IPS DF 6.9 (cell line): ENCODE measurements at places on chromosomes 2 and 18.

GRCh38 chr2:187951470-187952218, 340.0 kb upstream of the GULP1 start:
- DNase-seq = no peak

DNA sequence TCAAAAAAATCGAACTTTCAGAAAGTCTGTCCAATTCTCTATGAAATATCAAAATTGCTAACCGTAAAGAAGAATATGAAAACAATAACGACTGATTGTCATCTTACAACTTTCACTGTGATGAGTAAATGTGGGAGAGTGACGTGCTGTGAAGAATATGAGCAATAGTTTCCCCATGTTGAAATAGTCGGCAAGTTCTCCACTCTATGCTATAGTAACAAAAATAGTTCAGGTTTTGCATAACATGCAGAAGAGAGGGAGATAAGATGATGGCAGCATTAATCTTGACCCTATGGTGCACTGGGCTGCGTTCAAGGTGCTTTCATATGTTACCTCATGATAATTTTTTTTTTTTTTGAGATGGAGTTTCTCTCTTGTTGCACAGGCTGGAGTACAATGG, 196.8 kb upstream of the CYRIA start:
- no peak for DNase-seq

- DNase-seq = no peak
Observed at GRCh38 chr2:35931115-35931514, 424.5 kb upstream of the CRIM1 start.

GRCh38 chr2:8451273-8451672, 230.6 kb upstream of the ID2 start:
- no peak for DNase-seq

- DNase-seq = no peak
Observed at GRCh38 chr2:240911641-240912265, 5.6 kb downstream of the CROCC2 start.

GRCh38 chr2:218020966-218021535, 18.3 kb upstream of the TNS1 start:
- DNase-seq = no peak

DNA sequence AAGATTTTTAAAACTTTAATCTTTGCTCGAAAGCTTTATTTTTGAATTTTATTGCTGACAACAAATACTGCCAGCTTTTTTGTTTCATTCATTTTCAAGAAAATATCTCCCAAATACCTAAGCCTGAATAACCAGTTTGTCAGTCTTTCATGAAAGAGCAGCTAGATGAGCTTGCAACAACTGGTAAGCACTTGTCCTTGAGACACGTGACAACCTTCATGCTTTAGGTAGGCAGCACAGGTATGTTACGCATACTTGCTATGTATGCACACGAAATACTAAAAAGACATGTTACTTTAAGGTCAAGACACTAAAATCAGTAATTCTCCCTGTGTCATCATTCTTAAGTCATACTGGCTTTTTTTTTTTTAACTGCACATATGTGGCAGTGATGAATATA, 12.3 kb downstream of the CEBPZ start:
- DNase-seq = no peak
